ENCODE measurements at places on chromosomes 11 and 22.

- DNase-seq = no peak
Observed at GRCh38 chr11:118230088-118230487, 5.3 kb upstream of the JAML start.

DNA sequence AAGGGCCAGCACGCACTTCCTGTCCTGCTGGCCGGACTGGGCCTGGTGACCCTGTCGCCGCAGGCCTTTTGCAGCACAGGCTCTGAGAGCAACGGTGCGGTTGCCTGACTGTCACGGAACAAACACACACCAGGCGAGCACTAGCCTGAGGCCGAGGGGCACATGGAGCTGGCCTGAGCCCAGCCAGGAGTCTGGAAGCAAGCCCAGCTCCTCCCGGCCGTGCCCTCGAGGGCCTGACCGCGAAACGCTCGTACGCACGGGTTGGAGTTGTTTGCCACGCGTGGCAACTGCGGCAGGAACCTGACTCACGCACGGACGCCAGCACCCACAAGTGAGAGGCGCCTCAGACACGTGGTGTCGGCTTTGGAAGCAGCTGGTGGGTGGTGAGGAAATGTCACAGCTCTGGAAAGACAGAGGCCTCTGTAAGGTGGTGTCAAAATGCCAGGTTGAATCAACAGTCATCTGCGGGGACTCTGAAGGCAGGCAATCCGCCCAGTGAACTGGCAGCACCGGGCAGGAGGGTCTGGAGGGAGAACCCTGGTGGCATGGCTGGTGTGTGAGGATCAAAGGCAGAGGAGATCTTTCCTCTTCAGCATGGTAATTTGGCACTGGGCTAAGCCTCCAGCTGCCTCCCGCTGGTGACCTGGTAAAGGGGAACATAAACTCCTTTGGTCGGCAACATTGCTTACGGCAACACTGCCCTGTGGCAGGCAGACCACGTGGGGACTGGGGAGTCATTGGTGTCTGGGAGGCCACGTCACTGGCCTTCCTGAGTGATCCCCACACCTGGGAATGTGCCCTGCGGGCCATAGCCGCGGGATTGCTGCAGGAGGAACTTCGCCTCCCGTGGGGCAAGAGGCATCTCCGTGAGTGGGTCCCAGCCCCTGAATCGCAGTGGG is 15.3 kb upstream of the IL17REL start:
- no peak for DNase-seq

DNA sequence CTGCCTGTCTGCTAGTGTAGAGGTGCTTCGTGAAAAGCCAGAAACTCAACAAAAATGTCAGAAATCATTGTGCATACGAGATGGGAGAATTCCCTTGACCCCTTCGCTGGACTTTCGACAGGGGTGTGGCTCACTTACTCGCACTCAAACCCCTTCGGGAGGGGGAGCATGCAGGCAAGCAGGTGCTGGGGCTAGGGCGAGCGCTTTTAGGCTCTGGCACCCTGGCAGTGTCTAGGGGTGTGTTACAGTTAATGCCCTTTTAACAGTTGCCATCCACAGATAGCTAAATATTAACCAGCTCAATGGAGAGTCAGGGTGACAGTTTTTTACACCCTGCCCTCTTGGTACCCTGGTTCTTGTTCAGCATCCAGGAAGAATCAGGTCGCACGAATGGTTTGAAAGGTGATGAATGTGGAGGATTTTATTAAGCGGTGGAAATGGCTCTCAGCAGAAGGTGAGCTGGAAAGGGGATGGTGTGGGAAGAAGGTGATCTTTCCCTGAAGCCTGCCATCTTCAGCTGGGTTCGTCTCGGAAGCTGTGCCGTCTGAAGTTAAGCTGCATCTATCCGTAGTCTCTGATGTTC is 59.6 kb upstream of the SHANK2 start:
- DNase-seq = no peak

- no peak for DNase-seq
Observed at GRCh38 chr11:40642284-40642683, 817.2 kb downstream of the LRRC4C start.

GRCh38 chr22:40252146-40252545 is 74.4 kb downstream of the TNRC6B start:
- DNase-seq = no peak

DNA sequence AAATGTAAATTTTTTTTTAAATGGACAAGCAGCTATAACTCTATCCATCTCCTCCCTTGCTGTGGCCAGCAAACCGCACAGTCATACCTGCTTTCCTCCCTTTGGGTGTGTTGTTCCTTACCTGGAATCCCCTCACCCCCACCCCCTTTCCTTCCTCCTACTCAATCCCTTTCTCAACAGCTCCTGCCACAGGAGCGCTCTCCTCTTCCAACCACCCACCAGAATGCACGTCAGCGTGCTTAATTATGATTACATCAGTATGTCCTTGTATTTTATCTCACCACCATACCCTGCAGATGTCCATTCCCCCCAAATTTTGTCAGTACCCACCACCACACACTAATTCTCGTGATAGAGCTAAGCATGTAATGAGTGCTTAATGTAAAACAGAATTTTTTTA is 60.9 kb upstream of the LMO2 start:
- no peak for DNase-seq

GRCh38 chr11:75717608-75718418 is at the start of gene MOGAT2:
MOGAT2 (plus strand) TSS chr11:75717838; CDS start chr11:75717889, 51 bp downstream.
- no peak for DNase-seq

DNA sequence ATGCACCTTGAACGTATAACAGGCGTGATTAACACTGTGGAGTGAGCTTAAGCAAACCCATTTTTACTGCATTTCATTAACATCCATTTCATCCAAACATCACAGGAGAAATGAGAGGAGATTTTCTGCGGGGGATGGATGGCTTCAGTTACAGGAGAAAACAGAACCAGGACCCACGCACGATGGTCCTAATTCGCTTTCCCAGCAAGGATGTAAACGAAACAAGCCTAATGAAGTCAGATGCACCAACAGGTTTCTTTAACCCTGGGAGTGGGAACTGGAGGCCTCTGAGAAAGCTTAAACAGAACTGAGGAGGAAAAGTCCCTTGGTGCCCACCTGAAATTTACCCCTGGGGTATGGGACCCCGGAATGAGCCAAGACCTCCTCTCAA is 2.7 kb downstream of the CADM1 start:
- no peak for DNase-seq

- no peak for DNase-seq
Observed at GRCh38 chr11:125154378-125155099, 10.0 kb upstream of the PKNOX2 start.

DNA sequence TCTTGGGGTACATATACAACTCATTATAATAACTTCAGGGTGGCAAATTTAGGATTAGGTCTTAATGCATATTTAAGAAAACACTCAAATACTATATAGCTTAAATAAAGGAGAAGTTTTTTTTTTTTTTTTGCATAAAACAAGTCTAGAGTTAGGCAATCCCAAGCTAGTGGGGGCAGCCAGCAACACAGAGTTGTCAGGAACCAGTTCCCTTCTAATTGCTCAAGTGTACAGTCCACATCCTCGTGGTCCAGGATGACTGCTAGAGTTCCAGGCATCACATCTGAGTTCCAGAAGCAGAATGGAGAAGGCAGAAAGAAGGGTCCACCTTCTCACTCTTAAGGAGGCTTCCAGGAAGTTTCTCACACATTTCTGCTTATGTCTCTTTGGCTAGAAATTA is 261.9 kb upstream of the PLET1 start:
- DNase-seq = no peak

GRCh38 chr11:134489728-134490127 is 77.7 kb upstream of the B3GAT1 start:
- no peak for DNase-seq

DNA sequence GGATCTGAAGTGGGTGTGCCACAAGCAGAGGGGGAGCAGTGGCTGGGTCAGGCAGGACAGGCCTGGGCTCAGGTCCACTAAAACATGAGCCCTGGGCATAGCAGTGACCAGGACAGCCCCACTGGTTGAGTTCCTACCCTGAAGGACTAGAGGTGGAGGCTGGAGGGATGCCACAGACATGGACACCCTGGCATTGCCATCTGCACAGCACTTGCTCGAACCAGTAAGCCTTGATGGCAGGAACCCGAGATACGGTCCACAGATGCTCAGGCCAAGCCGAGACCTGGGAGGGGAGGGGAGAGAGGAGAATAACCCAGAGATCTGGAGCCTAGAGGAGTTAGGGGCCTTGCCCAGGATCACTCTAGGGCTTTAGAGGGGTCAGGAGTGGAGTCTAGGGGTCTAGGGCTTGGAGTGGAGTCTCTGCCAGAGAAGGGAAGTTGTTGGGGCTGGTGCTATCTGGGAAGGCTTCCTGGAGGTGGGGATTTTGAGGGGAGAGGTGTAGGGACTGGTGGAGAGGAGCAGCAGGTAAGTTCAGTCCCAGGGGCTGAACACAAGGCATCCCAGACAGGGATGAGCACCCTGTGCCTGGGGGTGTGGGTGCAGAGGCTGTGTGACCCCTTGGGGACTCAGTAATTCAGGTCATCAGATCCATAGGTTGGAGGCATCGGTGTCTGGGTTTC is 30.6 kb upstream of the RELT start:
- DNase-seq = no peak

- no peak for DNase-seq
Observed at GRCh38 chr11:6357222-6357621, 33.1 kb upstream of the SMPD1 start.

- DNase-seq = no peak
Observed at GRCh38 chr11:64303109-64304031, 2.0 kb upstream of the ESRRA start.

DNA sequence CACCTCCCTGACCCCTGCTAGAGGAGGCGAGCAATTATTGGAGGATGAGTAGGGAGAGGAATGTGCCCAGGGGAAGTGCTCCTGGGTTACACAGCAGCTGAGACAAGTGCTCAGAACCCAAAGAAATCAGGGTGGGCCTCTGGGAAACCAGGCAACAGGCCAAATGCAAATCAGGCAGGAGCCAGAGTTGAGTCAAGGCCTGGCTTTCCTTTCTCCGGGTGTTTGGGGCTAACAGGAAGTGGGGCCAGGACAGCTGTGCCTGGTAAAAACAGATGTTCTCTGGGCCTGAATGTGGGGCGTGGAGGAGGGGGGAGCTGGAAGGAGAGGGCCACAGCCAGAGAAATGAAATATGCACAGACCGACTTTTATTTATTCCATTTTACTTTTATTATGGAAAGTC is 22.0 kb downstream of the MFNG start:
- peak; percentile 39 for DNase-seq

DNA sequence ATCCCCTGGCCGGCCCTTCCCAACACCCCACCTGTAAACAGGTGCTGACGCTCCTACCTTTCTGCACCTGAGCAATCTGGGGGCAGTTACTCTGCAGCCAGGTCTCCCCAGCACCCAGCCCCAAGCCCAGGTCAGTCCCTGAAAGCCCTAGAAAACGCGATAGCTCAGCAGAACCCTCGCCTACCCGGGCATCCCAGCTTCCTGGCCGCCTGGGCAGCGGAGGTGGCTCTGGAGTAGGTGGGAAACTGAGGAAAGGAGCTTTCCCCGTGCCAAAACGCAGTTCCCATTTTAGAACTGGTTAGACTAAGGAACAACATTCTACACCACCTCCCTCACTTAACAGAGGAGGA is 445 bp downstream of the SYTL2 start:
- DNase-seq = no peak

DNA sequence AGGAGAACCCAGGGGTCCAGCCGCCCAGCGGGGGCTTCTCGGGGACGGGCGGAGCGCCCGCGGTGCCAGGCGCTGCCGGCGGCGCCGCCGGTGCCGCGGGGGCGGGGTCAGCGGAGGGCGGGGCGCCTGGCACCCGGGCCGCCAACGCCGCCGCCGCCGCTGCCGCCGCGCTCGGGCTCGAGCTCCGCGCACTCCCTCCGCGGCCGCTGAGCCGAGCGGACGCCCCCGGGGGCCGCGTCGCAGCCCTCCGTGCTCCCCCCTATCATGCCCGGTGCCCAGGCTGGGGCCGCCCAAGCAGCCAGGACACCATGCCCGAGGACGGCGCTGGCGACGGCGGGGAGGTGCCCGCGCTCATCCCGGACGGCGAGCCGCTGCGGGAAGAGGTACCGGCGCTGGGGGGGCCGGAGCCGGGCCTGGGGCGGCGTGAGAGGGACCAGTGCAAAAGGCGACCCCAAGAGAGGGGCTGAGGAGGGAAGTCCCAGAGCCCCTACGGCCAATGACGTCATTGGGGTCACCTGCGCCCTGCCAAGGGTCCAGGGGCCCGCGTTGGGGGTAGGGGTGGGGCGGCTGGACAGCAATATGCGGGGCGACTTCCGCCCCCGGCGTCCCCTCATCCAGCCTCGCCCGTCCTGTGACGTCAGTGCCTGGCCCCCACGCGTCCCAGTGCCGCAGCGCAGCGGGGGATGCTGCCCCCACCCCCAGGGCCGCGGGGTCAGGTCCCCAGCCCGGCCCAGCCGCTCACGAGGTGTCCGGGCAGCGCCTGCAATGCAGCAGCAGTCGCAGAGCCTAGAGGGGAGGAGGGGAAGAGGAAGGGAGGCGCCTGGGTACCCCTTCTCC is at the start of gene TMEM151A:
TMEM151A (plus strand) TSS at position 189 of the 837 bp plus-strand sequence; CDS start at position 309, 120 bp downstream.
- DNase-seq = no peak

- DNase-seq = no peak
Observed at GRCh38 chr11:69366591-69366990, 72.6 kb downstream of the MYEOV start.

DNA sequence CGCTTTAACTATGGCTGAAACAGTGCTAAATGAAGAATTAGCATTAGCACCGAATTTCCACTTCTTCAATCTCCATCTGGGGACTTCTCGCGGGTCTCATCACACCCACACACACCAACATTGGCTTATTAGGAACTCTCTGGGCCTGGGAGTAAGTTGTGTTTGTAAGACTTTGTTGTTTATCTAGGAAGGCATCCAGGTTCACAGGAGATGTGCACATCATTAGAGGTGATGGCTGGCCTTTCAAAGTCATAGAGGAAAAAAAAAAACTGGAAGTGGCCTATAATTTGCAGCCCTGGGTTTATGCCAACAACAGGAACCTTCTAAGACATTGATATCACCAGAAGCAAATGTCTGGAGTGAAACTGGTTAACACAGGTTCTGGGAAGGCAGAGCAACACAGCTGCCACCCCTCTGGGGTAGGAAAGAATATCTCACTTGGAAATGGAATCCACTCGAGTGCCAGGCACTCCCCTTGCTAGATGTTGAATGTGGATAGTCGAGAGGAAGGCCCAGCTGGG is 84.5 kb downstream of the TRAF6 start:
- no peak for DNase-seq

DNA sequence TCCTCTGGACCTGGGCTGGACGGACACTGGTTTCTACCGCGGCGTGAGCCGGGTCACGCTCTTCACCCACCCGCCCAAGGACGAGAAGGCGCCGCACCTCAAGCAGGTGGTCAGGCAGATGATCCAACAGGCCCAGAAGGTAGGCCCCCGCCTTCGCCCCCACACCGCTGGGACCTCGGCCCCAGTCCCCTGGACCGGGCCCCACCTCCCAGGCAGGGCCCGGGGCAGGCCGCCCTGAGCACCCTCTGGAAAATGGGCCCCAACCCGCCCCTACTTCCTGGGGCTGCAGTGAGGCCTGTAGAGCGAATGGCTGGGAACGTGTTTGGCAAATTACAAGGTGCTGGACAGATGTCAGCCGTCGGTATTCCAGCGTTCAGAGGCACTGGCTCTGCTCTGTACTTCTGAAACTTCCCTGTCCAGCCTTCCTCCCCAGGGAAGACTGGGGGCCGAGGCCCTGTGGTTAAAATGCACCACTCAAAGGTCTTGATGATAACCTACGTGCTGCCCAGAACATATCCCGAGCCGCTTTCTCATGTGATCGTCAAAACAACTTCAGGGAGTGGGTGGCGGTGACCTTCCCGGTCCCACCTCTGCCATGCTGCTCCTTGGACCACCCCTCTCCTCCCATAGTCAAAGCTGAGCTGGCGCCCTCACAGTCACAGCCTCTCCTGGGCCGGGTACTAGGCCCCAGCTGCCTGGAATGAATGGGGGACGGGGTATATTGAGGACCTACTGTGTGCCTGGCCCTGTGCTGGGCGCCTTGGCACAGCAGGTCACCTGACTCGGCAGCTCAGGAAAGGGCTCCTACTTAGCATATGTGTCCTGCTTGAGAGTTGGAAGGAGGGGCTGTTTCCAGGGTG is 869 bp downstream of the FAM83F start:
- DNase-seq = no peak

Data from GM12864 (cell line).